ENCODE measurements at places on chromosomes 11 and 22.

DNA sequence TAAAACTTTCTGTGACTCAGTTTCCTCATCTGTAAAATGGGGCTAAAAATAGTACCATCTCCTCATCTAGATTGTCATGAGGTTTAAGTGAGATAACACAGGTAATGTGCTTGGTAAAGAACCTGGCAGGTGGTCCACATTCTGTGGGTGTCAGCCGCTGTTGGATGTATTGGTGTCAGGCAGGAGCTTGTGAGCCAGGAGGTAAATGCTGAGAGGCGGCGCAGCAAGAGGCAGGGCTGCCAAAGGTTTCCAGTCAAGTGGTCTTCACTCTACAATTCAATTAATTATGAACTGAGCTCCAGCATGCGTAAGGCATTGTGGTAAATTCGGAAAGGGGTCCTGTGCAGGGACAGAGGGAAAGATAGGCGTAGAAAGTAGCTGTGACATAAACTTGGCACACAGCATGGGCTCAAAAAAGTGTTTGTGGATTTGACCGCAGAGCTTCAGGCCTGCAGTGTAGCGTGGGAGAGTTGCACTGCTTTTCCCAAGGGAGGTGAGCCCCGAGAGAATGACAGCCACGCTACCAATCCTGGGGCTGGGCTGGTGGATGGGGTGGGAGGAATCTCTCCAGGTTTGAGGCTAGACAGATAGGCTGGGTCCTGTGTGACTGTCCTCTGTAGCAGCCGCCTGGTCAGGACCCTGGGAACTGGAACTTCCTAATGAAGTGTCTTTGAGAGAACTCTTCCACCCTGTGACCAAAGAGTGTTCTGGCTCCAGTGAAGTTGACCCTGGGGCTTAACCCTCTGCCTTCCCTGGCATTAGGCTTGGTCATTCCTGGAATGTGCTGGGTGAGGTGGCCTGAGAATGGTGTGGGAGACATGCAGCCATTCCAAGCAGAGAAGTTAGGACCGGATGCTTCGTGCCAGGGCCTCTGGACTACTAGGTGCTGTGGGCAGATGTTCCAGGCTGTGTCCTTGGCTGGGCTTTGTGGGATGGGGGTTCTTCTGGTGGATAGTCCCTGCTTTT is 122.4 kb downstream of the FEZ1 start:
- DNase-seq = no peak

DNA sequence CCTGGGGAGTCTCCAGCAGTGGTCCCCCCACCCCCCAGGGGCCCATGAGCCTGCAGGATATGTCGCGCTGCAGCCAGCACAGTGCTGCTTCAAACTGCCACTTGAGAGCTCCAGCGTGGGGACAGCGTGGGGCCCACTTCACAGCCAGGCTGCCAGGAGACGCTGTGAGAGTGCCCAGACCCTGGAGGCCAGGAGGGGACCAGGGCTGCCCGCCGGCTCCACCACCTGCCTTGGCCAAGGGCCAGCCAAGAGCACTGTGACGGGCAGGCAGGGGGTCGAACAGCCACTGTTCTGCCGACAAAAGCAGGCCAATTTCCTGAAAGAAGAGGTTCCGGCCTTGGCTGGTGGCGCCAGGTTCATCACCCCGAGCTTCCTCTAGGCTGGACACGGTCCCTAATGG is 60.2 kb downstream of the FLRT1 start:
- no peak for DNase-seq

- DNase-seq = no peak
Measured at GRCh38 chr11:3052567-3052966, 4.7 kb downstream of the CARS1 start.

GRCh38 chr22:20968281-20968977 is 1.4 kb downstream of the AIFM3 start:
- no peak for DNase-seq

- no peak for DNase-seq
Measured at GRCh38 chr11:820655-821511, 2.2 kb downstream of the PNPLA2 start.

DNA sequence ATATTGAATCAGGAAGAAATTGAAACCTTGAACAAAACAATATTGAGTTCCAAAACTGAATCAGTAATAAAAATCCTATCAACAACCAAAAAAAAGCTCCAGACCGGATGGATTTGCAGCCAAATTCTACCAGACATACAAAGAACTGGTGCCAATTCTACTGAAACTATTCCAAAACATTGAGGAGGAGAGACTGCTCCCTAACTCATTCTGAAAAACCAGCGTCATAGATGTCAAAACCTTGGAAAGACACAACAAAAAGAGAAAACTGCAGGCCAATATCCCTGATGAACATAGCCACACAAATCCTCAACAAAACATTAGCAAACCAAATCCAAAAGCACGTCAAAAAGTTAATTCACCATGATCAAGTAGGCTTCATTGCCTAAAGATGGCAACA is 353.8 kb downstream of the TMEM135 start:
- DNase-seq = no peak

DNA sequence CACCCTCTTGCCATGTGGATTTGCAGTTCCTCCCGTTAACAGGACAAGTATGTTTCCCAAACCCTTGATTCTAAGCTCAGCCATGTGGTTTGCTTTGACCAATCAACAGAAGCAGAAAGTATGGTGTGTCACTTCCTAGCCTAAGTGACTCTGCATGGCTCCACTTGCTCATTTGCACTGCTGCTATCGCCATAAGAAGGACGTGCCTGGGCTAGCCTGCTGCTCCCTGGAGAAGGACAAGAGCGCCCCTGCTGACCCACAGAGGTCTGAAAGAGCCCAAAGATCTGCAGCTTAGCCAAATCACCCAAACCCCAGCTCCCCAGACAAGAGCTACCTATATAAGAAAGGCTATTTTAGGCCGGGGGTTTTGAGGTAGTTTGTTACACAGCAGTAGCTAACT is 18.0 kb downstream of the TBRG1 start:
- no peak for DNase-seq

- no peak for DNase-seq
Measured at GRCh38 chr22:49824185-49824925, 3.3 kb downstream of the BRD1 start.

- no peak for DNase-seq
Measured at GRCh38 chr11:62713343-62713742, 5.9 kb downstream of the GNG3 start.

- DNase-seq = no peak
Measured at GRCh38 chr11:101126551-101127196, 2.9 kb downstream of the PGR start.

- DNase-seq = no peak
Measured at GRCh38 chr22:49761836-49762235, 65.8 kb downstream of the BRD1 start.

DNA sequence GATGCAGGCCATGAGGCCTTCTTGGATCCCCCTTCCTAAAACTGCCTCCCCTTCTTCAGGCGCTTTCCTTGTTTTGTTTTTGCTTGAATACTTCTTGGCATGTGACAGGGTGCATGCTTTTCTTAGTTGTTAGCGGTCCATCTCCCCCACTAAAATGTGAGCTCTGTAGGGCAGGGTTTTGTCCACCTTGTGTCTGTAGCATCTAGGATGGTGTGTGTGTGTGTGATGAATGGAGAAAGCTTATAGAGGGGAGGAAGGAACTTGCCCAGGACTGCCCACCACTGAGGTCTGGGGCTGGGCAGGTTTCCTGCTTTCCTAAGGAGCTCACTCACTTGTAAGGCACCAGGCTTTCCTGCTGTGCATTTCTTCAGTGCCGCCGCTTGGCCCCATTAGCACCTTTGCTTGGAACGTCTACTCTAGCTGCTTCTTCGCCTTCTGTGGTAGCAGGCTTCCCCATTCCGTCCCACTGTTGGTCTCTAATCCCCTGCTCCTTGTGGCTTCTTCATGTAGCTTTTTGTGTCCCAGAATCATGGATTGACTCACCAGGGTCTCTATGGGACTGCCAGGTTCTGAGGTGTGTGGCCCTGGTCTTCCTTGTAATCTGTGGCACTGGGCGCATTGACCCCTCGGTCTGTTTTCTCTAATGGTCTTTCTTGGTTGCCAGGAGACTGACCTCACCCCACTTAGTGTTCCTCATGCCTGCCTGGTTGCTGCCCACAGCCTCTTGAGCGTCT is 3.3 kb downstream of the DGCR8 start:
- no peak for DNase-seq

- DNase-seq = no peak
Measured at GRCh38 chr11:74559934-74560309, 32.5 kb upstream of the POLD3 start.

DNA sequence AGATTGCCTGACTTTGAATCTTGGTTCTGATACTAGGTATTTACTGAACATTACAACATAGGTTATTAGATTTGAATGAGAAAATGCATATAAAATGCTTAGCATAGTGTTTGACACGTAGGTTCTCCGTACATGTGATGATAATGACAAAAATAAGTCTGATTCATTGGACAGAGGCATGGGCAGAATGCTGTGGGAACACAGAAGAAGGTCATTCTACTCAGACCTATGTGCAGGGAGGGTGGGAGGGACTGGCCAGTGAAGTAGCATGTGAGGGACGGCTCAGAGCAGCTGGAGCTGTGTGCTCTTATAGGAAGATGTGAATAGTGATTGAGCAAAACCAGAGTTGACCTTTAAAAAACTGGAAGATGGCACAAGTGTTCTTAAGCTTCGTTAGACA is 256.8 kb upstream of the RAG2 start:
- no peak for DNase-seq

DNA sequence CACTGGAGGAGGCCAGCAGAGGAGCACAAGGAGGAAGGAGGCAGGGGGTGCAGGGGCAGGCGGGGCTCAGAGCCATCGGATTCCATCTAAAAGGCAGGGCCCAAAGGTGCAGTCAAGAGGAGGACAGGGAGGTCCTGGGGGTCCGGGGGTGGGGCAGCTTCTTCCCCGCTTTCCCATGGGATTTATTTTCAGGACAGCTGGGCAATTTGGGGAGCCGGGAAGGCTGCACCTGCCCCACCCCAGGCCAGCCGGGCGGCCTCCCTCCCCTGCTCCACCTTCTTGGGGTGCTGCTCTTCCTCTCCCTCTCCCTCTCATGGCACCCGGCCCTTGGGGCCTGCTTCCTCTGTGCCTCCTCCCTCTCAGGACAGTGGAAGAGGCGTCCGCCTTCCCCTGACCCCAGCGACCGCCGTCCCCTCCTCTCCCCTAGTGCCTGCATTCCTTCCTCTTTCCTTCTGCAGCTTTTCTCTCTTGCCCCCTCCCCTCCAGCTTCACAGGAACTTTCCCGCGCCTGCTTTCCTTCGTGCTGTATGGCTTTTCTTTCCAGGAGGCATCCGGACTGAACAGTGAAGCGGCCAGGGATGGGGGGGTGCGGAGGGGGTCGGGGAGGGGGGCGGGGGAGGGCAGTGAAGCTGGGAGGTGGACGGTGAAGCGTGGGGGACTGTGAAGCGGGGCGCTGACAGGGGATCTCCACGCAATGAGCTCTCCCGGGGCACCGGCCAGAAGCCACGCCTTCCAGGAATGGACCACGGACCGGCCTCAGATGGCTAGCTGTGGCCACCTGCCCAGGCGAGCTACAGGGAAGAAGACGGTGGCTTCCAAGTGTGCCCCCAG is 26.9 kb downstream of the APOBEC3H start:
- DNase-seq = no peak

DNA sequence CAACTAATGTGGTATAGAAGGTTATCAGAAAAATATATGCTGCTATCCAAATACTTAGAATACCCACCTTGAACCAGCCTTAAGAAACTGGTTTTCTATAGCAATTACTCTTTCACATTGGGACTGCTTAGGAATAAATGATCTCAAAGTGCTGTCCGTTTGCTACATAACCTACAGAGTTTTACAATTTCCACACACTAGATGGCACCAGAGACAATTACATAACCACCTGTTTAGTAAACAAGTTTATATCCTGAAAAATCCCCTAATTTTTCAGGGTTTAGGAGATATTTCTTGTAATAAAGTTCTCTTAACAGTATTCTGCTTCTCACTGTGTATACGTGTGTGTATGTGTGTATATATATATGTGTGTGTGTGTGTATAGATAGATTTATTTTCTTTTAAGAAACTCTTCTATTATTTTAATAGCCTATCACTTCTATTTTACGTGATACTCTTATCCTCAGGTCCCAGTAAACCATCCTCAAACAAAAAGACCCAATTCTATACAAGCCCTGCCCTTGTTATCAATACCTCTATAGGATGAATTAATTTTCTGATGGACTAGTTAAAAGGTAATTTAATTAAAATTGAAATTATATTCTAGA is 6.7 kb upstream of the OR5I1 start:
- no peak for DNase-seq

GRCh38 chr22:32203181-32204039 is 1.5 kb downstream of the RFPL2 start:
- no peak for DNase-seq

GRCh38 chr11:133724116-133724515 is 121.2 kb downstream of the SPATA19 start:
- no peak for DNase-seq

DNA sequence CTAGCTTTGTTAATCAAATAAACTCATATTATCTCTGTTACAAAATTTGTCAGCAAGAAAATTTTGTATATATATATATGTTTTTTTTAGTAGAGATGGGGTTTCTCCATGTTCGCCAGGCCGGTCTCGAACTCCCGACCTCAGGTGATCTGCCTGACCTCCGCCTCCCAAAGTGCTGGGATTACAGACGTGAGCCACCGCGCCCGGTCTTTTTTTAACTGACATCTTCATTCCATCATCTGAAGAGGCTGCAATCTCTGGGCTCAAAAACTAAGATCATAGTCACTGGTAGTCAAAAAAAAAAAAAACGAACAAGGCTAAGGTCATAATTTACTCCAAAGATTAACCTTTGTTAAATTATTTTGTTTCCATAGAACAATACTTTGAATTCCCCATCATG is 5.3 kb upstream of the KLHDC7B start:
- DNase-seq = no peak

DNA sequence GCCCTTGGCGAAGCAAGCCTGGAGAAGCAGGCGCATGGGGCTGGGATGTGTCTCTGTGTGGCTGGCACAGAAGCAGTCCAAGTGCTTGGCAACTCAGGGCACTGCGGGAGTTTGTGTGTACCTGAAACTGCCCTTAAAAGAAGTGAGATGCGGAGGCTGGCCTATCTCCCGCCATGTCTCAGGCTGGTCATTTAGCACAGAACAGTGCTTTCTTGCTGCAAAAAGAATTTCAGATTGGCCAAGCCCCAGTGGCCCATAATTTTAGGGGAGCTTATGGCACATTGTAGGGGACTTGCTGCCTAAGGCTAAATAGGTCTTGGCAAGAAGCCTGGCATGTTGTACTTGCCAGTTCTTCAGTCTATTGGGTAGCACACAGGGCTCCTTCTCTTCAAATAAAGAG is 16.4 kb downstream of the EHF start:
- DNase-seq = no peak

DNA sequence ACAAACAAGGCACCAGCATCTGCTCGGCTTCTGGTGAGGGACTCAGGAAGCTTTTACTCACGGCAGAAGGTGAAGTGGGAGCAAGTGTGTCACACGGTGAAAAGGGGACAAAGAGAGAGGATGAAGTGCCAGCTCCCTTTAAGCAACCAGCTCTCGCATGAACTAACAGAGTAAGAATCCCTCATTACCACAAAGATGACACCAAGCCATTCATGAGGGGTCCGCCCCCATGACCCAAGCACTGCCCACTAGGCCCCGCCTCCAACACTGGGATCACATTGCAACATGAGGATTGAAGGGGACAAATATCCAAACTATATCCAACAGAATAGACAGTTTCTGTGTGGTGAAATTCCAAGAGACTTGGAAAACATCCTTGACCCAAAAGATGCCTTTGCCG is 198.2 kb upstream of the POU2AF2 start:
- DNase-seq = no peak
